Activated naive CD8-positive, alpha-beta T cell treated with anti-CD3 and anti-CD28 coated beads, Interleukin-2, amount 10 ng/mL, durations not matched to agents 7 days and 5 days (primary cell): ENCODE measurements at places on chromosomes 5 and 9.

GRCh38 chr9:20604562-20604961 lies 17.7 kb downstream of the MLLT3 start:
- DNase-seq: no peak
- H3K36me3 ChIP-seq: peaks cover 36% of the 10 kb centered on the region
- H3K27ac ChIP-seq: peak overlapping the region; percentile 67
- H3K27me3 ChIP-seq: no peaks in the 10 kb centered on the region

DNA sequence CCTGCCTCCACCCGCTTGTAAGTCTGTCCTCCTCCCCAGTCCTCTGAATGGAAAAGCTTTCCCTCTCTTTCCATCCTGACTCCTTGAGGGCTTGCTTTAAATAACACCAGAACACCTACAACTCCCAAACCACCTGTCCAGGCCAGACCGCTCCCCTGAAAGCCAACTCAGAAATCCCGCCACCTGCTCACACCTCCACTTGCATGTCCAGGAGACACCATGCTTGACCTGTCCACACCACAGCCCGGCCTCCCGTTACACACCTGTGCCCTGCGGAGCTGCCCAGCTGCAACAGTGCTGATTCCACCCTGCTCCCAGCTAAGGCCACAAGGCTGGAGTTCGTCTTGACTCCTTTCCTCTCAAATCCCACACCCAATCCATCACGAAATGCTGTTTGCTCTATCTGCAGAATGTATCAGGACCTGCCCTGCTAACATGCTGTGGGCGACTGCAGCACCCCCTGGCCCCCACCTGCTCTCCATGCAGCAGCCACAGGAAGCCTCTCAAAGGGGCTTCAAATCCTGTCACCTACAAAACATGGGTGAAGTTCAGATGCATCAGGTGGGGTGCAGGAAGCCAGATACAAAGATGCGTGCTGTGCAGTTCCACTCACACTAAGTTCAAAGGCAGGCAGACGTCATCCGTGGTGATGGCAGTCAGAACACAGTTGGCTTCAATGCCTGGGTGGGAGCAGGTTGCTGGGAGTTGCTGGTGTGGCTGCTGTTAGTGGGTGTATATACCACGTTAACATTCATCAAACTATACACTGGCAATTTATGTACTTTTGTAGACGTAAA lies 166.0 kb downstream of the ROR2 start:
- no peak overlapping the region for H3K27ac ChIP-seq
- DNase-seq: no peak
- H3K36me3 ChIP-seq: no peaks in the 10 kb centered on the region
- H3K4me1 ChIP-seq: peaks cover 7% of the 10 kb centered on the region
- H3K27me3 ChIP-seq: peaks cover 12% of the 10 kb centered on the region

GRCh38 chr9:97895695-97896332 lies 26.5 kb downstream of the TRMO start:
- peaks cover 9% of the 10 kb centered on the region for H3K36me3 ChIP-seq
- no peak overlapping the region for H3K4me3 ChIP-seq
- H3K27ac ChIP-seq: no peak overlapping the region
- H3K27me3 ChIP-seq: no peaks in the 10 kb centered on the region

DNA sequence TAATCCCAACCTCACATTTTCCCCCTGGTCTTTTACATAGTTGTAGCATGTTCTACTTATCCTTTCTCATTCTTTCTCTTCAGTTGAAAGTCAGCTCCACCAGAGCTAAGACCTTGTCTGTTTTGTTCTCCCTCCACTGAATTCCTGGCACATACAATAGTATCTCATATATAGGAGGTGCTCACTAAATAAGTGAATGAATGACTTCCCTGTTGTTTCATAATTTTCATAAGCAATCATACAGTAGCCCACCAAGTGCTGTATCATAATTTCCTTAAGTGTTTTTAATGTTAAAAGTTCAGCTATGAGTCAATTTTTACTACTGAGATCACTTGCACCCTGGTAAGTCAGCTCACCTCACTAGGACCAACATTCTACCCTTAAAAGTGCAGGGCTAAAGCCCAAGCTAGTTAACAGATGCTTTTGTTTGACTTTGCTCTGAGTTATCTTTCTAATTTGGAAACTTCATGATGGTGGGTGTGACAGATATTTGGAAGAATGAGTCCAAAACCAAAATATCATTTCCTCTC lies 27.6 kb downstream of the TMEM245 start:
- no peaks in the 10 kb centered on the region for H3K27me3 ChIP-seq
- peaks cover 25% of the 10 kb centered on the region for H3K4me1 ChIP-seq
- no peak overlapping the region for H3K4me3 ChIP-seq
- no peak for DNase-seq
- H3K27ac ChIP-seq: no peak overlapping the region

- no peak overlapping the region for H3K4me3 ChIP-seq
- DNase-seq: no peak
- H3K36me3 ChIP-seq: no peaks in the 10 kb centered on the region
- no peaks in the 10 kb centered on the region for H3K4me1 ChIP-seq
- H3K27ac ChIP-seq: no peak overlapping the region
Observed at GRCh38 chr5:65359569-65359968, 122.2 kb downstream of the ADAMTS6 start.

DNA sequence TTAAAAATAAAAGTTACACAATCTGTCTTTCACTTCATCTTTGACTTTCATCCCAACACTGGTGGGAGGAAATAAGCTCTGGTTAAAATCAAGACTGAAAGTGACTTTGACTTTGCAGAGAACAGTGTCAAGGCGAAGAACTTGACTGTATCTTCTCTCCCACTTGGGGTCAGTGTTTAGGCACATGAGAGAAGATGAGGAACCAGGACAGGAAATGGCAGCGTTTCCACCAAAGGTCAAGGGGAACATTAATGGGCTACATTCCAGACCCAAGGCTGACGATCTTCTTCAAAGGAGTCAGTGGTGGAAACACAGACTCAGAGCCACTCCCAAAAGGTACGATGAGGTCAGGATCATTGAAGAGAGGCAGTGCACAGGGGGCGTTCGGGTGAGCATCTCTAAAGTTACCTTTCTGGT lies 409.5 kb downstream of the ARHGEF28 start:
- no peak overlapping the region for H3K27ac ChIP-seq
- no peak overlapping the region for H3K4me3 ChIP-seq
- peaks cover 13% of the 10 kb centered on the region for H3K27me3 ChIP-seq
- DNase-seq: no peak
- H3K36me3 ChIP-seq: no peaks in the 10 kb centered on the region

GRCh38 chr5:99305045-99305580 lies 376.3 kb upstream of the CHD1 start:
- no peak for DNase-seq
- H3K36me3 ChIP-seq: no peaks in the 10 kb centered on the region
- H3K27ac ChIP-seq: no peak overlapping the region
- H3K4me1 ChIP-seq: no peaks in the 10 kb centered on the region
